Ovary (tissue), 10 donors: ENCODE measurements at places on chromosomes 12 and 14. TPM values are rescaled to one million over a fixed set of nuclear protein-coding genes. Genes with fewer than 3 reads are reported as not detected.

The MSRB3 gene
- 16.1 TPM for total RNA-seq

DNA sequence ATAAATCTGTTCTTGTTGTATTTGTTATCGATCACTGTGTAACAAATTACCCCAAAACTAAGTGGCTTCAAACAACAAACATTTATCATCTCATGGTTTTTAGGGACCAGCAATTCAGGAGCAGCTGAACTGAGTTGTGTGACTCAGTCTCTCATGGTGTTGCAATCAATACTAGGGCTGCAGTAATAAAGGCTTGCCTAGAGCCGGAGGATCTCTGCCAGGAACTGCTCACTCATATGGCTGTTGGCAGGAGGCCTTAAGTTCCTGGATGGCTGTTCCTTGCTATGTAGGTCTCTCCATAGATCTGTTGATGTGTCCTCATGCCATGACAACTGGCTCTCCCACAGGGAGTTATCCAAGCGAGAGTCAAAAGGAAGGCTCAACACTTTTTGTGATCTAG, 3.8 kb upstream of the PSMC6 start:
- peaks cover 3% of the 10 kb centered on the region for H3K4me1 ChIP-seq
- no peak for DNase-seq
- no peak overlapping the region for H3K4me3 ChIP-seq
- no peaks in the 10 kb centered on the region for H3K36me3 ChIP-seq
- H3K27me3 ChIP-seq: no peaks in the 10 kb centered on the region

The TGM1 gene
- total RNA-seq: 4.2 TPM

The CLEC1B gene
- total RNA-seq: not detected

DNA sequence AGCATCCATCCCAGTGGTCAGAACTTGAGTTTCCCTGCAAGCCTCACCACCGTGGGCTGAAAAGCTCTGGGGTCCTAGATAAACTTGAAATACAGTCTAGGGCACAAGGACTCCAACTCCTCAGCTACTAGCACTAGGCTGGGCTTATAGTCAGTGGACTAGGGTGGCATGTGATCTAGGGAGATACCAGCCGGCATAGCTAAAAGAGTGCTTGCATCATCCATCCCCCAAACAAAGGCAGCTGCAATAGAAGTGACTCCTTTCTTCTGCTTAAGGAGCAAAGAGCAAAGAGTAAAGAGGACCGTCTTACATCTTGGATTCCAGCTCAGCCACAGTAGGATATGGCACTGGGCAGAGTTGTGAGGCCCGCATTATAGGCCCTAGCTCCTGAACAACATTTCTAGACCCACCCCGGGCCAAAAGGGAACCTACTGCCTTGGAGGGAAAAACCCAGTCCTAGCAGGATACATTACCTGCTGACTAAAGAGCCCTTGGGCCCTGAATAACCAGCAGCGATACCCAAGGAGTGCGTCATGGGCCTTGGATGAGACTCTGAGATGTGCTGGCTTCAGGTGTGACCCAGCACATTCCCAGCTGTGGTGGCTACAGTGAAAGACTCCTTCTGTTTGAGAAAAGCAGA, 17.9 kb upstream of the SOS2 start:
- H3K4me3 ChIP-seq: no peak overlapping the region
- H3K27me3 ChIP-seq: no peaks in the 10 kb centered on the region
- no peak for DNase-seq
- H3K36me3 ChIP-seq: no peaks in the 10 kb centered on the region

- DNase-seq: no peak
- no peak overlapping the region for H3K4me3 ChIP-seq
- peaks cover 5% of the 10 kb centered on the region for H3K4me1 ChIP-seq
- H3K27ac ChIP-seq: no peak overlapping the region
- H3K27me3 ChIP-seq: no peaks in the 10 kb centered on the region
- no peaks in the 10 kb centered on the region for H3K36me3 ChIP-seq
Measured at GRCh38 chr12:1471224-1471623, 123.2 kb downstream of the FBXL14 start.

GRCh38 chr12:132834181-132834711, 5.6 kb upstream of the GOLGA3 start:
- no peaks in the 10 kb centered on the region for H3K27me3 ChIP-seq
- H3K27ac ChIP-seq: no peak overlapping the region
- DNase-seq: no peak
- no peaks in the 10 kb centered on the region for H3K36me3 ChIP-seq
- no peak overlapping the region for H3K4me3 ChIP-seq

GRCh38 chr14:100076606-100077005, 11.4 kb downstream of the EVL start:
- H3K36me3 ChIP-seq: no peaks in the 10 kb centered on the region
- no peak overlapping the region for H3K27ac ChIP-seq
- H3K27me3 ChIP-seq: no peaks in the 10 kb centered on the region
- DNase-seq: no peak
- H3K4me3 ChIP-seq: no peak overlapping the region
- no peaks in the 10 kb centered on the region for H3K4me1 ChIP-seq

The HEATR5A gene
- 26.1 TPM for total RNA-seq

The FAM186B gene
- total RNA-seq: 1.5 TPM

DNA sequence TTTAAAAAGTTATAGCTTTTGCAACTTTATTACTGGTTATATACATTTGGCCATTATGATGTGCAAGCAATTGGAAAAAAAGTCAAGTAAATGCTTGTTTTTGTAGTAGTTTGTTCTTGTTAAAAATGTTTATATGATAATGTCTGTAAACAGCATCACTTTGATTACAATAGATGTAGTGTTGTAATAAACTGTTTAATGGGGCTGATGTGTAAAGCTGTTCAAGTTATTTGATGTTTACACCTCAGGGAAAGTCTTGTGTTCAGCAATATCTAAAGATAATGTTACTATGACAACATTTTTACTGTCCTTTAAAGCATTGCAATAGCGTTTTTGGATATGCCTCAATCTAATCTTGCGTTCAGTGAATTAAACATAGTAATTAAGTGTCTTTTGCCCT, 30.4 kb downstream of the CPSF6 start:
- H3K4me3 ChIP-seq: no peak overlapping the region
- no peak overlapping the region for H3K27ac ChIP-seq
- DNase-seq: no peak
- H3K27me3 ChIP-seq: no peaks in the 10 kb centered on the region
- H3K4me1 ChIP-seq: no peaks in the 10 kb centered on the region

The TRIAP1 gene
- 14.7 TPM for total RNA-seq

DNA sequence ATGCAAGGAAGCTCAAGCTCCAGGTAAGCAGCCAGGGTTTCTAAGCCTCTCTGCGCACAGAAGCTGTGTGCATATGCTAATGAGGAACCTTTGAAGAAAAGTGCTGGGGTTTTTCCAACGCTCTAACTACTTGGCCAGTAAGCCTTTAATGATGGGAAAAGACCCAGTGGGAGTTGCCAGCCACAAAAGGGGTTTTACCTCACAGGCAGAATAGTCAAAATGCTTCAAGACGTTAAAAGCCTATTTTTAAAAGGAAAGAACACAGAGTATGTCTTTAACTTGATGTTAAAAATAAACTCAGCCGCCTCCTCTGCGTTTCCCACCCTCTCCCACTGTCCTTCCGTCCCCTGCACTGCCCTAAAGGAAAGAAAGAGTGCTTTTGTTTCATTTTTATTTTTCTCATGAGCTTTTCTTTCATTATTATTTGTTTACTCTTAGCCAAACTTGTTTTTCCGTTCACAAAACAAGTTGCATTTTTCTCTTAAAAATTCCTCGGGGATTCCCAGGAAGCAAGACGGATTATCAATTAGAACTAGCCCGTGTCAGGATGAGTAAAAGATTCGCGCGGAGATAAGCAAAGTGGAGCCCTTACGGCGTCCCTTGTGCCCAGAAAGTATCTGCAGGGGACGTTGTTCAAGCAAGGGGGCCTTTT, 209.8 kb upstream of the NUDT4 start:
- no peaks in the 10 kb centered on the region for H3K36me3 ChIP-seq
- no peak for DNase-seq
- H3K4me3 ChIP-seq: peak overlapping the region; percentile 32

DNA sequence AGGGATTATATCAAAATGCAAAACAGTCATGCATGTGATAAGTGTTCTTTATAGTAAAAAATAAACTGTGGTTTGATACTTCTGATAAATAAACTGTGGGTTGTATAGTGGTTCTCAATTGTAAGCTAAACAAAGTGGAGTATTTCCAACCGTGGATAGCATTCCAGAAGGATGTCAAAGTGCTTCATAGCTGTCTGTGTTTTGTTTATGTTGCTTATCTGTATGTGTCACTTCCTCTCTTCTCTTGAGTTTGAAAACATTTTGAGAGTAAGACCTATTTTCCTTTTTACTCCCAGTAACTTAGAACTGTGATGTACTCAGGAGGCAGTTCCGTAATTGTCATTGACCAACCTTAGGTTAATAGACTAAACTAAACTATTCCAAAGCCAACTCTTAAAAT, 415.8 kb downstream of the TMTC2 start:
- H3K36me3 ChIP-seq: no peaks in the 10 kb centered on the region
- H3K27ac ChIP-seq: no peak overlapping the region
- no peak overlapping the region for H3K4me3 ChIP-seq
- H3K27me3 ChIP-seq: no peaks in the 10 kb centered on the region
- DNase-seq: no peak

The FLRT2 gene
- 27.0 TPM for total RNA-seq

The CACNA2D4 gene
- 5.0 TPM for total RNA-seq

GRCh38 chr14:72664651-72665050, 229.2 kb downstream of the DPF3 start:
- H3K4me3 ChIP-seq: no peak overlapping the region
- no peaks in the 10 kb centered on the region for H3K27me3 ChIP-seq
- H3K4me1 ChIP-seq: no peaks in the 10 kb centered on the region
- no peak for DNase-seq
- no peaks in the 10 kb centered on the region for H3K36me3 ChIP-seq
- no peak overlapping the region for H3K27ac ChIP-seq

The SPRYD4 gene
- total RNA-seq: 2.6 TPM
